Foreskin melanocyte (primary cell): ENCODE measurements at places on chromosomes 12 and 14.

- DNase-seq, result no peak
Measured at GRCh38 chr12:6582959-6583358, 14.9 kb upstream of the NOP2 start.

DNA sequence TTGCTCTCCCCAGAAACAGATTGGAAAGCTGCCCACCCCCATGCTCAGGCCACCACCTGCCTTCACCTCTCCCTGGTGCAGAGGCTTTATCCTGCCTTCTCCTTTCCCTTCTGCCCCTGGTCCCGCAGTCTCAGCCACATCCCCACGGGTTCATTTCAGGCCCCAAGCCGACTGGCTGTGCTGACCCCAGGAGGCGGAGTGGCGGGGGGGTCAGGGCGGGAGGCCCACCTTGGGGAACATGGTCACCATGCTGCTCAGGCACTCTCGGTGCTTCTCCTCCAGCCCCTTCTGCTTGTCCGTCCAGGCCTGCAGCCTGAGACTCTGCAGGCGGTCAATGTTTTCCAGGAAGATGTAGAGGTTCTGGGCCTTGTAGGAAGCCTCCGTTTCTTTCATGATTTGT is 6.9 kb downstream of the FAM186B start:
- DNase-seq, result no peak

DNA sequence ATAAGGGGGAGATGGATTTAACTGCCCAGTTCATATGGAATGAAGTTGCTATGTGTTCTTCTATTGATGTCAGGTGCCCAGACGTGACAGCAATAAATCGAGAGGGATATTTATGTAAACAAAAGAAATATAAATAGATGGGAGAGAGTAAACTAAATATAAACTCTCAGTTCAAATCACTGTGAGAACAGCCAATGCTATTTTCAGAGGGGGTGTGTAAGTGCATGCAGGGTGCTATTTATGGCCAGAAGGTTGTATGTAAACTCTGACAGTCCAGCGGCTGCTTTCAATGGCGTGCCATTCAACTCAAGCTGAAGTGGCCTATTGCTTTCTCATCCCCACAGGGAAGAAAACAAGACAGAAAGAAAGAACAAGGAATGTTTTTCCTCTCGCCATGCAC is 127.2 kb downstream of the KCNA5 start:
- DNase-seq, result peak; percentile 85

GRCh38 chr14:102996941-102997340 is 60.4 kb downstream of the CDC42BPB start:
- no peak for DNase-seq

DNA sequence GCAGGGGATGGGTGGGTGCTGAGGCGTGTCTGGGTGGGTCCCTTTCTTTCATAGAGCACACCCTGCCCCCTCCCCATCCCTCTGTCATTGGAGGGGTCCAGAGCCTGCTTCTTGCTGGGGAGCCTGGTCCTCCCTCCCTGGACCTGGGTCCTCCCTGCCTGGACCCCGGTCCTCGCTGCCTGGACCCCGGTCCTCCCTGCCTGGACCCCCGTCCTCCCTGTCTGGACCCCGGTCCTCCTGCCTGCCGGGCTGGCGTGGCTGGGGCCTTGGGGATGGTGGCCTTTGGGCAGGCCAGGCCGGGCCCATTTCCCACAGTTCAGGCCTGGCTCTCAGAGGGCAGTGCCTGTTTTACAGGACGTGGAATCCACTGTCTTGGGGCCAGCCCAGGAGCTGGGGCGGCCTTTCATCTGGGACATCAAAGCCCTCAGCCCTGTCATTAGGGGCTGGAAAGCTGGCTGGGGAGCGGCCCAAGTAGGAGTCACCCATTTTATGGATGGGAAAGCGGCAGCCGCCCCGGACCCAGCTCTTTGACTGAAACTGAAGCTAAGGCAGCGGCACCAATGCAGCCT is 44.6 kb downstream of the KIF26A start:
- DNase-seq, result no peak

DNA sequence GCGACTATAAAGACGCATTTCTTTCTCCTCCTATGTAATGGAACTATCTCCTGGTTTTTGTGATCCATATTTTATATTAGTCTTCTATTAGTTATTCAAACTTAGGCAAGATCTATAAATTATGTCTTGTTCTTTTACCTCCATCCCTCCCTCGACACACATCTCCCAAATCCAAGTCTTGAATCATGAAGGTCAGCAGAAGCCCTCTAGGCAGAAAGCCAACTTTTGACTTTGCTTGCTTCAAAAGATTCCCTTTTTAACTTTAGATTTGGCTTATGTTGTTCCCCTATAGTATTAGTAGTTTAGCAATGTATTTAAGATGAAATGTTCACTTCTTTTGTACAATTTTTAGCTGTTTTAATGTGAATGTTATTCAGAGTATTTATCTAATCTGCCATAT is 689.8 kb downstream of the SLC6A15 start:
- no peak for DNase-seq

- DNase-seq, result no peak
Measured at GRCh38 chr12:89975574-89975973, 266.9 kb upstream of the ATP2B1 start.

GRCh38 chr12:80058586-80058985 is 40.8 kb upstream of the OTOGL start:
- no peak for DNase-seq

- no peak for DNase-seq
Measured at GRCh38 chr12:64269161-64269560, 47.1 kb upstream of the KICS2 start.

DNA sequence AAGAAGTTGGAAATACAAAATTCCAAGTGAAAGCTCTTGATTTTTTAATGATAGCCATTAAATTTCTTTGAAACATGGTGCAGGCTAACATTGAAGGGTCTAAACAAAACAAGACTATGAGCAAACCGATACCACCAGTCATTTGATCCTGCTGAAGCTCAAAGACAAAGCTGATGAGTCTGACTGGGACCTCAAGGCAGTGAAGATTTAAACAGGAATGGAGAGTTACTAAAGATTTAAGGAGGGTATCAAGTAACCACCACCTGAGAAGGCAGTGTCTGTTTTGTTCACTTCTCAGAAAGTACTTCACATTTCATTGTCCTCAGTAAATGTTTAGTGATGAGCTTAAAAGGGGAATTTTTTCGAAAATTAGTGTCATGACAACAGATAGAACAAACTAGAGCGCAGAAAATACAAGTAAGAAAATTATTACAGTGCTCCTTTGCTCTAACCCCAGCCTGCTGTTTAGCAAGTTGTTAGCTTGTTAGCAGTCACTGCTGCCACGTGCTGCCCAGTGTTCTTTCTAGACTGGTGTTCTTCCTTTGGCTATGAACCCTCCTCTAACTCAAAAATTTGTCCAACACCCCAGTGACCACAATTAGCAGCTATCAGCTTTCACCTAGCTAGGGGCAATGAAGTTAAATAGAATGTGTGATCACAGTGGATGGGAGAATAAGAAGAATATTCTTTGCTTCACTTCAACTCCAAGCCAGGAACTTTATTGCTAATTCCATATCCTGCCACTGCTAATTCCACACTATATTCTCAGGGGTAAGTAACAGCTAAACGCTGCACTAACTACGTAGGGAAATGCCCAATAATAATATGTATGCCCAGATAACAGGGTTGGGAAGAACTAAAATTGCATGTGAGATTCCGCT is 41.1 kb downstream of the YAF2 start:
- no peak for DNase-seq

- DNase-seq, result peak; percentile 60
Measured at GRCh38 chr12:2813214-2814185, 1.0 kb downstream of the ITFG2 start.

- DNase-seq, result no peak
Measured at GRCh38 chr12:42448841-42449240, 122.9 kb downstream of the PPHLN1 start.

GRCh38 chr14:81260732-81261131 is 40.0 kb upstream of the GTF2A1 start:
- DNase-seq, result no peak

DNA sequence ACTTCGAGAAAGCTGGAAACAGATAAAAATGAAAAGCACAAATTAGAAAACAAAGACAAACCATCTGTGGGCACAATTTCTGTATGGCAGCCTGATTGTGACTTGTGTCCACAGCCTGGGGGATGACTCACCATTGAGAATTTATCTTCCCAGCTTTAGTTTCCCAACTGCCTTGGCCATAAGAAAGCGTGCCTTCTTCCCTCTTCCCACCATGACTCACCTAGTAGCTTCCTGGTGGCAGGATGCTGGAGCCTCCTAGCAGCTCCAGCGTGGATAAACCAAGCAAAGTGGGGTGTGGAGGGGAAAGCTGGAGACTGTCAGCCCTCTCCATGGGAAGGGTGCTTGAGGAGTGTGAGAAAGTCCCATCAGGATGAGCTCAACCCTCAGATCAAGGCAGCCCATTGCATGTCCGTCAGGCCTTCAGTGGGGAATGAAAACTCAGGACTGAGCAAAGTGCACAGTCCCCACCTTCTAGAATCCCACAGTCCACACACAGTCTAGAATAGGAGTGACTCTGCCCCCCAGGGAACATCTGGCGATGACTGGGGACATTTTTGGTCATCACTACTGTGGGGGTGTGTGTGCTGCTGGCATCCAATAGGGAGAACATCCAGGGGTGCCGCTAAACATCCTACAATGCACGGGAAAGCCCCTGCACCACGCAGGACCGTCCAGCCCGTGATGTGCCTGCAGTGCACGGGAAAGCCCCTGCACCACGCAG is 22.4 kb upstream of the SERPINA6 start:
- DNase-seq, result peak; percentile 29

DNA sequence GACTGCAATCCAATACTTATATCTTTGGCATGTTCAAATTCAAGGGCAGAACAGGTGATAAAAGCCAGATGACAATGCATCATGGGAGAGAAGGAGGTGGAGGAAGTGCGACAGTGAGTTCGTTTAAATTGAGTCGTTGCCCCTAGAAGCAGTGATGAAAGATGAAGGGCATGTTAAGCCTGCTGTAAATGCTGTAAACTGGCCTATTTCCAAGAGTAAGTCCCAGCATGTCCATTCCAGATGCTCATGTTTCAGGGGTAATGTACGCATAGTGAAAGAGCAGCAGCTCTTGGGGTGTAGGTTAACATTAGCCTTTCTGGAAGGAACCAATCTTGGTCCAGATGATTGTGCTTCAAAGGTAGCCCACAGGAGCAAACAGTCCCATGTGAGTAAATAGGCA is 97.1 kb downstream of the C2CD5 start:
- DNase-seq, result no peak

GRCh38 chr14:66442953-66443571 is 43.1 kb upstream of the CCDC196 start:
- DNase-seq, result no peak

DNA sequence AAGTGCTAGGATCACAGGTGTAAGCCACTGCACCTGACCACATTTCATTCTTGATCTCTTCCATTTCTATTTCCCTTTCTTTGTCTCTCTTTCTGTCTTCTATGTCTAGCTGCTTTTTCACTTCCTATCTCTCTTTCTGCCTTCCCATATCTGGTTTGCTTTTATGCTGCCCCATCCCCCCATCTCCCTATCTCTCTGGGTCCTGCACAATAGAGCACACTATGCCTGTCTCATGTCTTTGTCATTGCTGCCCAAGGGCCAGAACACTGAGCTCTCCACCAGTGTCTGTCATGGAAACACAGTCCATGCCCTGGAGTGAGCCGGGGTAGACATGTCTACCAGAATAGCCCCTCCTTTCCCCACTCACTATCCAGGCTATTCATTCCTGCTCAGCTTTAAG is 12.3 kb upstream of the RARG start:
- DNase-seq, result peak; percentile 68

- DNase-seq, result no peak
Measured at GRCh38 chr12:57802607-57803006, 15.9 kb downstream of the AVIL start.

- DNase-seq, result peak; percentile 52
Measured at GRCh38 chr14:25396128-25396527, 346.2 kb upstream of the STXBP6 start.

DNA sequence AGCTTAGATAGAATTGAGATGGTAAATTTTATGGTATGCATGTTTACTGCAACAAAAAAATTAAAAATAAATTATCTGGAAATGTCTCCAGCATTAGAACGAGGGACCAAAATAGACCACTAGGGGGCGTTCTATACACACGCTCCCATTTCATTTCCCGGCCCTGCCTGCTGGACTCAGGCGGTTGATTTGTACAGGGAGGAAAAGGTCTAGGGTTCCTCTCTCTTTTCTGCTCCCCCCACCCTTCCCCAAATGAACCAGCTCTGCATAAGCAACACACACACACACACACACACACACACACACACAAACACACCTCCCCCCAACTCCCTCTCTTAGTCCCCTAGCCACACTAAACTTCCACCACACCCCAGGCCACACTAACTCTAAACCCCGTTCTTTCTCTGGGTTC is 7.8 kb upstream of the DTX1 start:
- DNase-seq, result peak; percentile 38

GRCh38 chr14:97458255-97458654 is 661.1 kb downstream of the VRK1 start:
- DNase-seq, result no peak

DNA sequence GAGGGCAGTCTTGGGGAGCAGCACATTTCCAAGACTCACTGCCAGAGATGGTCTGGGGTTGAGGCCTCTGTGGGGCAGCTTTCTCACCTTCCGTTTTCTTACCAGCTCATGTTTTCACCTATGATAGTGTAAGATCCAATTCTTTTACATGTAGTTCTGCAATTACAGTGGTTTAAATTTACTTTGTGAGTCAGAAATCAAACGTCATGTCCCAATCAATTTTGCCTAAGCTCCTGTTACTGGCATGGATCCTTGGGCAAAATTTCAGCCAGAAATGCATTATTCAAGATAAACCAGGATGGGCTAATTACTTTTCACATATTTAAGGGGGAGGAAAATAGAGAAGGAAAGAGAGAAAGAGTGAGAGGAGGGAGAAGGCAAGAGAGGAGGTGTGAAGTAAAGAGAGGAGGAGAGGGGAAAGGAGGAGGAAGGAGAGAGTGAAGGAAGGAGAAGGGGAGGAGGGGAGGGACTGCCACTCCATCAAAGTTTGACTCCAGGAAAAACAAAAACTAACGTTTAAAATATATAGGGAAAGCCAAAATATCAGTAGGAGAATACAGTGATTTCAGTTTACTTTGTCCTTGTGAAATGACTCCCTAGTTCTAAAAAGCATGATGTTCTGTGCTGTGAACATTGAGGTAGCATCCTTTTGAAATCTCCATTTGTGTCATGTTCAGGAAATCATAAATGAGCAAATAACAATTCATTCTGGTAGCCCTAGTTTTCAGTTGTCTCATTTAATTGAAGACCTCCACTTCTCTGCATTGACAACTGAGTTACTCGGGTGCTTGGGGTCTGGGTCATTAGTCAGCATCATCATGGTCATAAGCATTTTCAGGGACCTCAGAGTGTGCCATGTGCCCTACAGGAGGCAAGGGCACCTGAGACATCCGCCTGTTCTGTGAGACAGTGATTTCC is 3.0 kb downstream of the BMAL2 start:
- no peak for DNase-seq

DNA sequence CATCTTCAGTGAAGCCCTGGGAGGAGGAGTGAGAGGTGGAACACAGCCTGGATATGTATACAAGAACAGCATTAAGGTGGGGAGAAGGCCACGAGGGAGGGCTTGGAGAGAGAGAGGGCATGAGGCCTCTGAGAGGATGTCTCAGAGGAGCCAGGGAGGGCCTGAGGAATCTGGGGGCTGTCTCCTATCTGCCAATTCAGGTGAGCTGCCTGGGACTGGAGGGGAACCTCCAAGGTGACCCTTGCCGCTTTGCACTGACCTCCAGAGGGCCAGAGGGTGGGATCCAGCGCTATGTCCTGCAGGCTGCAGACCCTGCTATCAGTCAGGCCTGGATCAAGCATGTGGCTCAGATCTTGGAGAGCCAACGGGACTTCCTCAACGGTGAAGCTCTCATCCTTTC is 4.4 kb downstream of the ARHGEF25 start:
- no peak for DNase-seq
